ENCODE measurements at places on chromosomes 3 and 15. TPM values are rescaled to one million over a fixed set of nuclear protein-coding genes. Genes with fewer than 3 reads are reported as not detected.

GRCh38 chr3:46495901-46496456 lies 1.8 kb upstream of the RTP3 start:
- DNase-seq, result no peak

DNA sequence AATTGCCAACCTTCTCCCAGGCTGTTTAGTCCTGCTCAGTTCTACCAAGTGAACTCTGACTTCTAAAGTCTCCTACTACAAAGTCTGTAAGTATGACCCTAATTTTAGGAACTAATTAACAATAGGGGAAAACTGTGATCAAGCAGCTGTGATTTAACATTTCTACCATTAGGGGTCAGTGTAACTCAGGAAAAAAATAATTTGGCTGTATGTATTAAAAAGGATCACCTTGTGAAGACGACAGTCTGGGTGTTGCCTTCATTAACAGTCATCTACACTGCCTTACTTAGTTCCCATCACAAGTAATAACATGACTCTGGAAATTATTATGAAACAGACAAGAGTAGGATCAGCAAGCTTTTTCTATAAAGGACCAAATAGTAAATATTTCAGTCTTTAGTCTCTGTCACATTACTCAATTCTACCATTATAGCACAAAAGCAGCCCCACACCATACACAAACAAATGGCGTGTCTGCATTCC lies 4.2 kb upstream of the NPHP3 start:
- DNase-seq, result no peak

DNA sequence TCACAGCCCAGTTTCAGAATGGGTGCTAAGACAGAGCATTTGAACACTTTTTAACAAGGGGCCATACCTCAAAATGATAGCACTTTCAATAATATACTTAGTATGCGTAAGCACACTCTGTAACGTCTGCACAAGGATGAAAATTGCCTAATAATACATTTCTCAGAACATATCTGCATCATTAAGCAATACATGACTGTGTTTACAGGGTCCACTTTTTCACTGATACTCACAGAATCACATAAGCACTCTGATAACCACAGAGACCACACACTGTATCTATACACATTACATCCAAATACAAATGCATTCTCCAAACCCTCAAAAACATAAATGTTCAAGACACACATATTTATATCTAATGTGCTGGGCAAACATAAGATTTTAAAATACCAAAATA lies 79.8 kb downstream of the NR1I2 start:
- DNase-seq, result no peak

- DNase-seq, result no peak
Observed at GRCh38 chr3:138308783-138309182, 20.9 kb downstream of the NME9 start.

- no peak for DNase-seq
Observed at GRCh38 chr15:70281261-70281810, 183.6 kb upstream of the TLE3 start.

CHRM5 gene
- total RNA-seq, result not detected

- DNase-seq, result no peak
Observed at GRCh38 chr3:52986049-52986448, 59.8 kb downstream of the SFMBT1 start.

PPP1R2 gene
- total RNA-seq, result 68.1 TPM

GRCh38 chr3:128703561-128703960 lies 22.4 kb upstream of the RAB7A start:
- DNase-seq, result no peak

CPEB1 gene
- 4.8 TPM for total RNA-seq

COL6A5 gene
- not detected for total RNA-seq

- DNase-seq, result no peak
Observed at GRCh38 chr15:74954515-74954914, 2.1 kb downstream of the RPP25 start.

DNA sequence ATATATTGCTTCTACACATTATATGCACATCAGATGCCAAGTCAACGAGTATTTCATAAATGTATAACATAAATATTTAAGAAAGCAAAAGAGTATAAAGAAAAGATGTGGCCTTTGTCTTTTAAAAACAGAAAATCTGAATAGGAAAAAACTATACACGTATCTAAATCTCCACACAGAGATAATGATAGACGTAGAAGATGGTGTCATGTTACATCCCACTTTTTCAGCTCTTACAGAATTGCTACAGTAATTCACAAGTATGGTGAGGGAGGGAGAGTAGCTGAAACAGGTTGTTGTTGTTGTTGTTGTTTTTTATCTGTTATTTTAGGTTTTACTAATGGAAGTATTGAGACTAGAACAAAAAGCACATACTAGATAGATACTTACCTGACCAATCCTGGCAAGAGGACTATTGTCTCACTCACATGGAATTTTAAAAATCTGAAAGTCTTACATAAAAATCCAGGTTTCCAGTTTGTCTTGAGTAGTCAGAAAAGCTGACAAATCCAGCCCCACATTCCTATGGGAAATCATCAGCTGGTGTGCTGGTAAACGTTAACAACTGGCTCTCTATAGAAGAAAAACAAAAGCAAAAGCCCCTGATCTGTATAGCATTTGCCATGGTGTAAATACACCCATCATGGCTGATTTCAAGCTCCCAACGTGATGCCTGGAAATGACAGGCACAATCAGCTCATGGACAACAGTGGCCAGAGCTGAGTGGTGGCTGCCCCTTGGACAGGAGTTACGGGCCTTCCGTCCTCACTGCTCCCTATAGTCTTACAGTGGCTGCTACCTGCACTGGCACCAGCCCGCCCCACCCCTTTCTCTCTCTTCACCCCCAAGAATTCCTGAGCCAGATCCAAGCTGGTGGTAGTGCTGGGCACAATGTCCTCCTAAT lies 47.4 kb upstream of the VGLL4 start:
- no peak for DNase-seq

DNA sequence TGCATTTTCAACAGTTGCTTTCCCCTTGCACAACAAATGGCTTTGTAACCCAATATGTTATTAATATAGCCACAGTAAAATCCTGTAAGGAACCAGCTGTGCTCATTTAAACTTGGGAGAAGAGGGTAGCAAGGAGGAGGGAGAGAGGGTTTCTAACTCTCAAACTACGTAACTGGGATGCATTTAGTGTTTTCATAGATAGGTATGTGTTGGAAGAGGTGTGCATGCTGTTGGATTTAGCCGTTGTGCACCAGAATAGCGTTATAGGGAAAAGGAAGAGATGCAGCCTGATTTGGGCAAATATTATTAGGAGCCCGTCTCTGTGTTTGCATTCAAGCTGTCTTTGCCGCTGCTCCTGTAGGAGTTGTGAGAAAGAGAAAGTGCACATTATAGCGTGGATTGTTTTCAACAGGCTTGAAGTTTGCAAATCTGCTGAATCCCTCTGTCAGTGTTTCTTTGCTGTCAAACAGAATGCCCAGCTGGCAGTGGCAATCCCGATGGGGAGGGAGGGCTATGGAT lies 39.4 kb downstream of the ARPP21 start:
- DNase-seq, result no peak

GRCh38 chr3:107927361-107928083 lies 163.3 kb downstream of the CD47 start:
- peak; percentile 67 for DNase-seq

GRCh38 chr3:45362758-45363157 lies 25.6 kb upstream of the LARS2 start:
- DNase-seq, result no peak

DNA sequence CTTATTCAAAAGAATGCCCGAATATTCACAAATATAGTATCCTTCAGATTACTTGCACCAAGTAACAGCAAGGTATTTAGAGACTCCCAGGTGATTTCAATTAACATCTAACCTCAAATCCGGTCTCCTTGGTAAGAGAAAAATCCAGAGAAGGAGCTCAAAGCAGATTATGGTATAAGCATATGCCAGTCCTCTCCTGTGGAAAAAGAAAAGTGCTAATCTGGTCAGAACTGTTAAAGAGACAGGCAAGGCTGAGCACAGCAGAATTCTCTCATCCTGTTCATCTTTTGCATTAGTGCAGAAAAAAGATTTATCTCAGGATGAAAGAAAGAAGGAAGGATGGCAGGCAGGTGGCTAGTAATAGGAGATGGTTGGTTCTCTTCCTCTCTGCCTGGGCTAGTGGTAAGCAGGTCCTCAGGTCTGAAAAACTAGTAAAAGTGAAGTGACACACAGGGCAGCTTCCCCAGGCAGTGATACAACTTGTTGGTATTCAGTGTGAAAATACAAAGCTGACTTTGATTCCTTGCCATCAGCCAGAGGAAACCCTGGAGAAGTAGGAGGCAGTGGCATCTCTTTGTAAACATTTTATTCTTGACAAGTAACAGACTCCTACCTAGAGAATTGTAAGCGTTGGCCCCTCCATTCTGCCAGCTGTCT lies 14.2 kb downstream of the ATXN7 start:
- DNase-seq, result no peak

Data from mucosa of gallbladder (tissue), 1 donor.